ENCODE measurements at places on chromosomes 16 and 17. TPM values are rescaled to one million over a fixed set of nuclear protein-coding genes. Genes with fewer than 3 reads are reported as not detected.

The CBX2 gene
- total RNA-seq: 2.2 TPM

The C1QTNF8 gene
- not detected for total RNA-seq

The TBKBP1 gene
- 6.3 TPM for total RNA-seq

The SECTM1 gene
- total RNA-seq: 6.7 TPM

The PIRT gene
- 0.24 TPM for total RNA-seq

The CCDC144A gene
- 20.9 TPM for total RNA-seq

The RPL26 gene
- total RNA-seq: 3,035 TPM

The MEIOC gene
- 8.9 TPM for total RNA-seq

The TRPV3 gene
- total RNA-seq: 8.9 TPM

The HES7 gene
- not detected for total RNA-seq

The SPEM1 gene
- not detected for total RNA-seq

The TERB1 gene
- total RNA-seq: 1.7 TPM

The KIF18B gene
- total RNA-seq: 1.4 TPM

The IKZF3 gene
- total RNA-seq: 3.4 TPM

The PLCG2 gene
- total RNA-seq: 29.9 TPM

The KCNJ12 gene
- 3.6 TPM for total RNA-seq

The HOXB2 gene
- total RNA-seq: 9.9 TPM

The MTSS2 gene
- total RNA-seq: 32.5 TPM

The TSR1 gene
- 33.0 TPM for total RNA-seq

The SLC5A2 gene
- total RNA-seq: 2.9 TPM

The SOX9 gene
- total RNA-seq: 1.2 TPM

The KRTAP1-5 gene
- not detected for total RNA-seq

The SYCE1L gene
- not detected for total RNA-seq

The ZNF830 gene
- total RNA-seq: 17.1 TPM

The SBK1 gene
- 0.24 TPM for total RNA-seq

The SYNGR3 gene
- total RNA-seq: 2.4 TPM

The NDE1 gene
- total RNA-seq: 67.7 TPM

The TBC1D3 gene
- 2.2 TPM for total RNA-seq
